Skeletal muscle cell (primary cell): ENCODE measurements at places on chromosomes 5 and 9.

GRCh38 chr5:80408484-80409366 is 861 bp downstream of the ZFYVE16 start:
- DNase-seq, result no peak

GRCh38 chr9:91395553-91396471 is 27.8 kb downstream of the NFIL3 start:
- DNase-seq, result peak; percentile 74

DNA sequence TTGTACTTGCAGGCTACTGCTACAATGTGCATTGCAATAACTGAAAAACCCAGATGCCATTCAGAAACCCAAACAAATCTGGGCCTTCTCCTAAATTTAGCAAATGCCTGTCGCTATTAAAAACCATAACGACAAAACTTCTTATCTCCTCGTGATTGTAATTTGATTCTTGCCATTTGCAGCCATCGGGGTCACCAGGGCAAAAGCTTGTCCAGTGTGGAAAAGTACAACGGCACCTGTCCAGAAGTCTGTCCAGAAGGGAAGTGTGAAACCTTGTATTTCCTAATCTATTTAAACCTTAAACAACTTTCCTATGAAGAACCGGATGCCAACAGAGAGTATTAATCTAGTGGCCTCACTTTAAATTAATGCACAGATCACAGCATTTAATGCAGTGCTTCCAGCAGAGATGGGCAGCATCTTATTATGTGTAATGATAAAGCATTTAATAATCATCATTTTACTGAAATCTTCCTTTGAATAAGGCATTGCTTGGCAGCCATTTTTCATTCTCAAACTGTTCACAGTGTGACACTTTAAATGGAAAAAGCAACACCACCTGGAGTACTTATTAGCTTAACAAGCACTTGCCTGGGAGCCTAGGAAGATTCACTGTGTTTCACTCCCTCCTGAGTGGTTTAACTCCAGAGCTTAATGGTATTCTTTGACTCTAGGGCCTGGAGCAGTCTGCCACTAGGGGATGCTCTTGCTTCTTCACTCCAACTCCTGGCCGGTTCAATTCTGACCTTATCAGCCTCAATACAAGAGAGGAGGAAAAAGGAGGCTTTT is 4.9 kb upstream of the C7 start:
- DNase-seq, result peak; percentile 37

DNA sequence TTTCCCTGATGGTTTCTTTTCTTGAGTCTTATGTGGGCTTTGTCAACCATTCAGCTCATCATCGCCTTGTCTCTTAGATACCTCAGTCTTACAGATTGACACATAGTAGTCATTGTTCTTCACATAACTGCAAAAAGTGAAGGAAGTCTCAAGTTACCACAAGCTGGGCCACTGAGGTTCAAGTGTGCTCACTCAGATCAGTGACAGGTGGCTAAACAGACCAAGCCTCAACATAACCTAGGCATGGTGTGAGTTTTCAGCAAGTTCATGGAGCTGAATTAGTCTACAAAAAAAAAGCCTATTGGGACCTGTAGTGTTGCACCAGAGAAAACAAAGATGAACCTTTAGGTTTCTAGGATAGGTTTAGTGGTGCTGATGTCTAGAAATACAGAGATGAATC is 58.2 kb downstream of the RFK start:
- no peak for DNase-seq

DNA sequence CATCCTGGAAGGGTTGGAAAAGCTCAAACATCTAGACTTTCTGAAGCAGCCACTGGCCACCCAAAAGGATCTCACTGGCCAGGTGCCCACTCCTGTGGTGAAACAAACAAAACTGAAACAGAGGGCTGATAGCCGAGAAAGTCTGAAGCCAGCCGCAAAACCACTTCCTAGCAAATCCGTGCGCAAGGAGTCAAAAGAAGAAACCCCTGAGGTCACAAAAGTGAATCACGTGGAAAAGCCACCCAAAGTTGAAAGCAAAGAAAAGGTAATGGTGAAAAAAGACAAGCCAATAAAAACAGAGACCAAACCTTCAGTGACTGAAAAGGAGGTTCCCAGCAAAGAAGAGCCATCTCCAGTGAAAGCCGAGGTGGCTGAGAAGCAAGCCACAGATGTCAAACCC is 87.6 kb downstream of the MAP1B start:
- no peak for DNase-seq
